HS-27A (cell line): ENCODE measurements at places on chromosomes 7 and 10.
A peak's percentile ranks its signal among the peaks of the same experiment; 100 is the strongest.

DNA sequence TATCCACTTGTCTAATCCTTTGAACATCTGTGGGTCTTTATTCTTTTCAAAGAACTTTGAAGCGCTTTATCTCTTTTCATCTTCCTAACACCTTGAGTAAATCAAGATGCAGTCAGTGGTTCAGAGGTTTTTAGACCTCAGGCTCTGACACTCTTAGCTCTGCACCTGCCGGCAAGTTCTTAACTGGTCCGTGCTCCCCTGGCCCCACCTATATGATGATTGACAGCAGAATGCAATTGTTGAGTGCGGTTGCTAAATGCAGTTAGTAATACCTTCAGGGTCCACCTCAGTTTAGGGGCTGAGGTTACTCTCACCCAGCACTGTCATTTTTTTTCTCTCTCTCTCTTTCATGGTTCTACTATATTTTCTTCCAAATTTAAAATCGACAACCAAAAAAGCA is 854.2 kb upstream of the AUTS2 start:
- no peak for DNase-seq

DNA sequence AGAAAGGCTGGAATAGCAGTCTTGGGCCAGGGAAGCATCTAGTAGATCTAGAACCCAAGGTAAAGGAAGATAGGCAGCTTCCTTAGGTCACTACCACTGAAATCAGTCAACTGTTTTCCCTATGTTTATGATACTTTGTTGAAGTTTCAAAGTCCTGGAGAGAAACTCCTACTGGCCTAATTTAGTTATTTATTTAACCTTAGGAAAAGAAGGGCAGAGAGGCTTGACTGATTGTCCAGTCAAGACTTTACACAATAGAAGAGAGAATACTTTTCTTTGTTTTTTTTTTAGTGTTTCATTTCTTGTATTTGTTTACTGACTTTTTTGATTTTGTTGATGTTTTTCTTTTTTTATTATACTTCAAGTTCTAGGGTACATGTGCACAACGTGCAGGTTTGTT is 138.9 kb upstream of the PHYHIPL start:
- DNase-seq, result no peak

DNA sequence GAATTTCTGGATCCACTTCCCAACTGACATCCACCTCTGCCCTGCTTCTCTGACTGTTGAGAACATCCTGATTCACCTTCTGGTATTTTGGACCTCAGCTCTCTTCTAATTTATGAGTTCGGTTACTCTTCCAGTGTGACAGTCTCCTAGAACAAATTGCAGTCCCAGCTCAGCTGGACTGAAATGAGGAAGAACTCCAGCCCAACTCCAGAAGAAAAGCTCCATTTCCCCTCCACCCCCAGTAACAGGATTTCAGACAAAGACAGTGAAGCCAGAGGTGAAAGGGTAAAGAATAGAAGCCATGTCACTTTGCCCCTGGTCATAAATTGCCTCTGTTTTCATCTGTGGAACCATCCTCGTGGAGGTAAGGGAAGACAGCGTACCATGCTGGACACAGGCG is 26.2 kb upstream of the INHBA start:
- no peak for DNase-seq

DNA sequence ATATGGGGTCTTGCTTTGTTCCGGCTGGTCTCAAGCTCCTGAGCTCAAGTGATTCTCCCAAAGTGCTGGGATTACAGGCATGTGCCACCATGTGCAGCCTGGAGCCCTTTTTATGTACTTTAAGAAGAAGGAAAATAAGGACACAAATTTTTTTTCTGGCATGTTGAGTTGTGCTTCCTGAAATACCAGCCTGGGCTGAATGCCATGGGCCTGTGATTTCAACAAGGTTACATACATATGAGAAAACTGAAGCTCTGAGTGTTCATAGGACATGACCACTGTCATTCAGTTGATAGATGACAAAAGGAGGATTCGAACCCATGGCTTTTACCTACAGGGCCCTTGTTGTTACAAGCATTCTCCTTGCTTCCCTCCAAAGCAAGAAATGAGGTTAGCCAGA is 36.1 kb downstream of the ST8SIA6 start:
- no peak for DNase-seq

DNA sequence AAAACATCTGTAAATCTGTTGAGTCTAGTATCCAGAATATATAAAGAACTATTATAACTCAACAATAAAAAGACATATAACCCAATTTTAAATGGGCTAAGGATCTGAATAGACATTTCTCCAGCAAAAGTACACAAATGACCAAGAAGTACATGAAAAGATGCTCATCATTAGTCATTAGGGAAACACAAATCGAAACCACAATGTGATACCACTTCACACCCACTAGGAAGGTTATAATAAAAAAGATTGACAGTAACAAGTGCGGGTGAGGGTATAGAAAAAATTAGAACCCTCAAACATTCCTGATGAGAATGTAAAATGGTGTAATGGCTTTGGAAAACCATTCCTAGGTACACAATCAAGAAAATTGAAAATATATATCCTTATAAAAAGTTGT is 4.1 kb downstream of the XPNPEP1 start:
- no peak for DNase-seq

- DNase-seq, result peak; percentile 50
Observed at GRCh38 chr10:118911363-118911762, 118.2 kb upstream of the NANOS1 start.
